NCI-H1417 (cell line): ENCODE measurements at places on chromosomes 7 and 10.

GRCh38 chr7:13882051-13882450 is 107.4 kb downstream of the ETV1 start:
- DNase-seq: no peak

GRCh38 chr7:85479918-85480643 is 293.2 kb upstream of the SEMA3D start:
- no peak for DNase-seq

GRCh38 chr7:52639126-52639525 is 396.3 kb upstream of the POM121L12 start:
- DNase-seq: no peak

- DNase-seq: no peak
These were observed 1.2 kb downstream of the GAL3ST4 start for GRCh38 chr7:100166970-100167911.

- DNase-seq: no peak
These were observed 70.0 kb upstream of the PRSS58 start for GRCh38 chr7:142327628-142328405.

DNA sequence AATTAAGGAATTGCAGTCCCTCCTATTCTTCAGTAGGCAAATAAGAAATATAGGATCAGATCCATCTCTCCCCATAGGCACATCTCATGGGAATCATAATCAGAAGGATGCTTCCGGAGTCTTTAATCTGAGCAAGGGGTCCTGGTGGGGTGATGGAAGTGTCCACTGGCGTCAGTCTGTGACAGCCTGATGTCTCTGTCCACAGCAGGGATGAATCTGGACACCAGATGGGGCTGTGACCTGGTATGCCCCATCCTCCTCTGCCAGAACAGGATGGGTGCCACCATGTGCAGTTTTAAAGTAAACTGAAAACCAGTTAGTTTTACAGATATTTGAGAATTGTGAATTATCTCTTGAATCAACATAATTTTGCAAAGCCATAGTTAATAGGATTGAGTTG is 148.7 kb downstream of the C1GALT1 start:
- no peak for DNase-seq

- peak; percentile 44 for DNase-seq
These were observed 32.4 kb downstream of the SEMA3D start for GRCh38 chr7:85154282-85154937.

GRCh38 chr10:92356041-92356440 is 65.1 kb downstream of the MARCHF5 start:
- DNase-seq: no peak

- DNase-seq: no peak
These were observed 150.4 kb upstream of the PRPS1L1 start for GRCh38 chr7:18177815-18178660.

DNA sequence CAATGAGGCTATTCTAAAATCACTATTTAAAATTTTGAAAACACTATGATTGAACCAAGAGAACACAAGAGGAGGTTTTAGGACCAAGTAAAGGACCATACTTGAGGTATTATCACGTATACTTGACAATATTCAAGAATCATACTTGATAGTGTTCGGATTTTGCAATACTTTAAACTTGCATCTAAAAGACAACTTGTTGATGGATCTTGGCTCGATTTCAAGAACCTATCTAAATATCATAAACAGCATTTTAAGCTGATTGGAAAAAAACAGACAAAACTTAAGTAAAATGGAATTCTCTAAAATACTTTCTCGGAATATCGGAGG is 1.3 kb downstream of the NAMPT start:
- DNase-seq: no peak

GRCh38 chr7:16967300-16967811 is 85.6 kb upstream of the AGR3 start:
- DNase-seq: no peak

DNA sequence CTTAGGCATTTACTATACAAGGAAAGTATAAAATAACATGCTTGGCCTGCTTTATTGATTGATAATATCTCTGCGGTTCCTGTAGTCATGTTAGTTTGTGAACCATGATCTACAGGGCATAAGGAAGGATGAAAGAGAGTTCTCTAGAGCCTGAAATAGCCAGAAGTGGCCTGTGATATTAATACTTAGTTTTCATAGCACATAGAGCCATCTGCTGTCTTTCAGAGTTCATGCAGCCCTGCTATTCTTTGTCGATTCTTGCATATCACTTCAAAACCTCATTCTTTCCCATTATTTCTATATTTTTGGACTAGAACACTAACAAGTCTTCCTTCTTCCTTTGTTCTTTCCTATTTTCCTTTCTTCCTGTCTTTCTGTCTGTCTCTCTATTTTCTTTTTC is 26.4 kb upstream of the PRKG1 start:
- no peak for DNase-seq

- DNase-seq: no peak
These were observed 881.7 kb upstream of the C7orf33 start for GRCh38 chr7:147708871-147709270.

DNA sequence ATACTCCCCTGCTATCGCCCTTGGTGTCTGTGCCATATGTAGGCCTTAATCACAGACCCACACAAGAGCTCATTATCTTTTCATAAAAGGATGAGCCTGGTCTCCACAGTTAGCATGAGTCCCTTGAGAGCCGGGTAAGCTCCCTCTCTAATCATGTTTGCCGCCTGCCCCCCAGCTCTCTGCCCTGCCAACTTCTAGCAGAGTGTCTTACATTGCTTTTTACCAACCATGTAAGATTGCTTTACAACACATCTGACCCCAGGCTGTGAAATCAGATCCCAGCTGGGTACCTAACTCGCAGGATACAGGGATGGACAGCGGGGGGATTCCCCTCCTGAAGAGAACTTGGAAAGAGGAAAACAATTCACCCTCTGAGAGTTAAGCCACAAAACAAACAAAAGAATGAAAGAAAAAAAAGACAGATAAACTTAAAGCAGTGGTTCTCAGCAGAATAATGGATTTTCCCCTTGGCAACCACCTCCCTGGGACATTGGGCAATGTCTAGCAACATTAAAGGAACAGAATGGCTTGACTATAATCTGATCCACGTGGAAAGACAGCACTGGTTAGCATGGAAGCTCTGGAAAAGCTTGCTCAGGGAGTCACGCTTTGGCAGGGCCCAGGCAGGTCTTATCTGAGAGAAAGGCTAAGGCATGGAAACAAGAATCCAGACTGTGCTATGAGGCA is 39.4 kb upstream of the ATOH7 start:
- DNase-seq: no peak

DNA sequence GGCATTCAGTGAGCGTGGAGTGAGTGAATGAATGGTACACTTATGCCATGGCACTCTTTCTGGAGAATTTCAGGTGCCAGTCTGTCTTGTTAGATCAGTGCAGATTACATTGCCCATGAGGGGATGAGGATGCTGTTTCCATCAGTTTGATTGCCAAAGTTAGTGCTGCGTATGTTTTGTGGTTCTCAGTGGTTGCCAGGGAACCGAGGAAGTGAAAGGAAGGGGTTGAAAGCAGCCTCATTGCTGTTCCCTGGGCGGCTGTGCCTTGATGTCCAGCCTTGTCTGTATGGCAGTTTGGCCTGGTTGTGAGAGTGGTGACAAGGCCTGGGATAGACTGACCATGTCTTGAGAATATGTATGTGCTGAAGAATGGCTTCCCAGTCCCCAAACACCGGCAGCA is 30.2 kb downstream of the WBP1L start:
- DNase-seq: no peak

DNA sequence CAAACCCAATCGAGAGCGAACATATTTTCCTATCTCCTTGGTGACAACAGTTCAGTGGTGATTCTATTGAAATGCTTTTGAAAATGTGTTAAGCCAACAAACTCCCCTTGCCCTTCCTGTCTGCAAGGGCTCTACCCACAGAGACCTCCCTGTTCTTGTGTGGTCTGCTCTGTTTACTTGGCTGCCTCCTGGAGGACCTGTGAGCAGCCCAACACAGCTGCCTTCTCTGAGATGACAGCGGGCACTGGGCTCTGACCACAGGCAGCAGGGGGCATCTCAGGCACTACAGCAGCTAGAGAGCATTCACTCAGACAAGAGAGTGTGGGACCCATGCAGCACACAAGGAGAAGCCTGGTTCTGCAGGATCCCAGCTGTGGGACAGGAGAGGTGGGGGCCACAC is 416.4 kb downstream of the TCERG1L start:
- DNase-seq: no peak

GRCh38 chr7:158164101-158165095 is 423.2 kb downstream of the PTPRN2 start:
- no peak for DNase-seq

- no peak for DNase-seq
These were observed 94.3 kb upstream of the IL6 start for GRCh38 chr7:22632674-22633073.

- DNase-seq: no peak
These were observed 41.8 kb downstream of the LCOR start for GRCh38 chr10:96873756-96874467.
